ENCODE measurements at places on chromosomes 2 and 18. TPM values are rescaled to one million over a fixed set of nuclear protein-coding genes. Genes with fewer than 3 reads are reported as not detected.

Gene ALLC
- polyA plus RNA-seq: 0.13 TPM

- DNase-seq: no peak
Observed at GRCh38 chr2:45178854-45179253, 169.6 kb upstream of the SIX2 start.

DNA sequence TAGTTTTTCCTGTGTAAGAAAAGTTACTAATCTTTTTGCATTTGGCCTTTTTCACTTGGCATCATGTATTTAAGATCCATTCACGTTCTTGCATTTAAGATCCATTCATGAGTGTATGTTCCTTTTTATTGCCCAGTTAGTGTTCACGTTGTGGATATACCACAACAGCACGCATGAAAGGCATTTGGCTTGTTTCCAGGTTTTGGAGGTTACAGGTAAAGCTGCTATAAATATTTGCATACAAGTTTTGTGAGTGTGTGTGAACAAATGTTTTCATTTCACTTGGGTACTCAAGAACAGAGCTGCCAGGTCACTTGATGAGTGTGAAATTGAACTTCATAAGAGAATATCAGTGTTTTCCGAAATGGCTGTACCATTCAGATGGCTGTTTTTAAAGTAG, 121.2 kb downstream of the CCBE1 start:
- DNase-seq: no peak

DNA sequence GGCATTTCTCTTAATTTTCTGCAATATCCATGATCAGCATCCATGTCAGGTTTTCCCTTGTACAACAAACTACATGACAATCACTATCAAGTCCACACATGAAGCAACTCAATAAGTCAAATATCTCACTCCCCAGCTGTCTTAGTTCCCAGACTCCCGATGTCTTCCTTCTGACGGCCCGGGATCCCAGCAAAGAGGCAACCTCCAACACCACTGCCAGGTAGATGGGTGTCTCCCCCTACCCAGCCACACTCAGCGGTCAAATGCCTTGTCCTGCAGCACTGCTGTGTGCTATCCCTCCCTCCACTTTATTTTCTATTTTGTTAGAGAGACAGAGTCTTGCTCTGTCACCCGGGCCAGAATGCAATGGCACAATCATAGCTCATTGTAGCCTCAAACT, 23.3 kb downstream of the TRABD2A start:
- no peak for DNase-seq

Gene INHBB
- not detected for polyA plus RNA-seq

Gene PIGN
- 30.3 TPM for polyA plus RNA-seq

GRCh38 chr18:39341129-39341528, 1775.5 kb upstream of the CELF4 start:
- DNase-seq: no peak

DNA sequence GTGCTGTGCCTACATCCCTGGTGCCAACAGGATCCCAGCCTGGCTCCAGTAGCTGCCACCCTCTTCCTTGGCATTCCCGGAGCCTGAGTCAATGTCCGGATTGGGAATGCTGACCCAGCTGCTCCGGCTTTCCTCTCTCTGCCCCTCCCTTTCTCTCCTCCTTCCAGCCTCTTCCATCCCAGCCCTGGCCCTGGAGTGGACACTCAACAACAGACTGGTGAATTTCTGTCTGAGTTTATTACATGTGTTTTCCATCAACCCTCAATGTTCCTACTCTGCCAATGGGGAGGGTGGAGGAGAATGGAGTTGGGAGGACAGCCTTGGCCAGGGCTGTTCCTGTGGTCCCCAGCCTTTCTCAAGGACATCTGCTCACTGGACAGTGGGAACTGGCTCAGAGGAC, 917 bp upstream of the PRKAG3 start:
- no peak for DNase-seq

GRCh38 chr2:235984552-235984951, 183.6 kb downstream of the GBX2 start:
- no peak for DNase-seq

Gene OBSL1
- polyA plus RNA-seq: 136 TPM

DNA sequence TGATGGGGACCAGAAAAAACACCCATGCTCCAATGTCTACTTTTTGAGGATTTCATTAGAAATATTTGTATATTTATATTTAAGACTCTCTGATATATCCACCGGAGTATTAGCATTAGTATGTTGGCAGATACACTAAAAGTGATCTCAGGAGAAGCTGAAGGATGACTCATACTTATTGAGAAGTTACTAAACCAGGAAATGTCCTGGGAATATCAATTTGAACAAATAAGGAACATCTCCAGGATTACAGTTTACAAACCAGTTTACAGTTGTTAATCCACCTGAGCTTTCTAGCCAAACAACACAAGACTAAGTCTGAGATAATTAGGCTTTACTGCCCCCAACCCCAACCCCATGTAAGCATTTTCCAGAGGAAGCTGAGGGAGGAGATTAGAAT, 16.1 kb upstream of the DPP4 start:
- no peak for DNase-seq

DNA sequence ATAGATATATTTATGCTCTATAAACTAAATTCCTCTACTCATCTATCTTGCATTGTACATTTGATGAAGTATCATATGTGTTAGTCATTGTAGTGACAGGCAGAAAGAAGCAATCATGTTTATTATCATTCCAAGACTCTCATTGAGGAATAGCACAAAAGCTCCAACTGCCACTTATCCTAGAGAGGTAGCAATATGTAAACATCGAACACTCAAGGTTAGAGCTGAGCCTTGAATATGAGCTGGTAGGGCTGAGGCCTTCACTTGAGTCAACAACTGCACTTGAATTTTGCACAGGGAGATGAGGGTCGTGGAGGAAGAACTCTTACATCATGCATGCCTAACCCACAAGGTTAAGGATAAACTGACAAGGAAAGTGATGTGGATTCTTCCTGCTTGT, 900.9 kb downstream of the CPS1 start:
- no peak for DNase-seq

- no peak for DNase-seq
Observed at GRCh38 chr18:10061566-10062140, 147.8 kb downstream of the VAPA start.

GRCh38 chr18:9117980-9118841, 15.7 kb downstream of the NDUFV2 start:
- DNase-seq: no peak

Gene NPC1
- polyA plus RNA-seq: 25.3 TPM

GRCh38 chr2:55051026-55051866, 995 bp upstream of the RTN4 start:
- peak; percentile 50 for DNase-seq

GRCh38 chr2:136291871-136292270, 173.9 kb upstream of the CXCR4 start:
- DNase-seq: no peak

DNA sequence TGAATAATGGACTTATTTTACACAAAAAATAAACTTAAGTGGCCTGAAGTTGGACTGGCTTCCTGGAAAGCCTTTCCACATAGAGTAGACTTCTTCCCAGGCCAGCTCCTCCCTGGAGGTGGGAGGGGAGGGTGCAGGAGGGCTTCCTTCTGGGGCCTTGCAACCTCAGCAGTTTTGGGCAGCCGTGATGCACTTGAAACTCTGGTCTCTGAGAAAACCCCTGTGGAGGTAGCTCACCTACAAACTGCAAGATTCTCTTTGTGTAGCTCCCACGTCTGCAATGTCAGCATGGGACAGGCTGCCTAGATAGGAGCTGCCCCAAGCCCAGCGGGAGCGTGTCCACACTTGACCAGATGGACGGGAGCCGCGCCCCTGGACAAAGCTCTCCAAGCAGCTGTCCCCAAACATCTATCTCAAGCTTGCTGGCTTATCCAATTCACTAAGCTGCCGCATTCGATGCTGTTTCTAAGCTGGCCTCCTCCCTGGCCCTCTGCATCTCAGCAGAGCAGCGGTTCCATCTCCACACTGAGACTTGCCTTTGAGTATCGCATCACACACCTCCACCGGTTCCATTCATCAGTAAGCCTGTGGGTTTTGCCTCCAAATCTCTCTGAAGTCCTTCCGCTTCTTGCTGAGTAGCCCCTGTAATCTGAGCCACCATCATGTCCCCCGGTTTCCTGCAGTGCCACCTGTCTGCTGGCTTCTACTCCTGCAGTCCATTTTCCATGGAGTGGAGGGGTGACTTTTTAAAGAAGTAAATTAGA, 1.6 kb upstream of the LPIN1 start:
- no peak for DNase-seq

GRCh38 chr2:53004413-53004812, 763.2 kb upstream of the CHAC2 start:
- no peak for DNase-seq

Gene CROCC2
- polyA plus RNA-seq: 0.10 TPM

Gene EGR4
- not detected for polyA plus RNA-seq

Gene NOP58
- 137 TPM for polyA plus RNA-seq

Gene IL18R1
- polyA plus RNA-seq: 3.2 TPM

GRCh38 chr18:42929181-42929580, 186.3 kb downstream of the RIT2 start:
- DNase-seq: no peak

DNA sequence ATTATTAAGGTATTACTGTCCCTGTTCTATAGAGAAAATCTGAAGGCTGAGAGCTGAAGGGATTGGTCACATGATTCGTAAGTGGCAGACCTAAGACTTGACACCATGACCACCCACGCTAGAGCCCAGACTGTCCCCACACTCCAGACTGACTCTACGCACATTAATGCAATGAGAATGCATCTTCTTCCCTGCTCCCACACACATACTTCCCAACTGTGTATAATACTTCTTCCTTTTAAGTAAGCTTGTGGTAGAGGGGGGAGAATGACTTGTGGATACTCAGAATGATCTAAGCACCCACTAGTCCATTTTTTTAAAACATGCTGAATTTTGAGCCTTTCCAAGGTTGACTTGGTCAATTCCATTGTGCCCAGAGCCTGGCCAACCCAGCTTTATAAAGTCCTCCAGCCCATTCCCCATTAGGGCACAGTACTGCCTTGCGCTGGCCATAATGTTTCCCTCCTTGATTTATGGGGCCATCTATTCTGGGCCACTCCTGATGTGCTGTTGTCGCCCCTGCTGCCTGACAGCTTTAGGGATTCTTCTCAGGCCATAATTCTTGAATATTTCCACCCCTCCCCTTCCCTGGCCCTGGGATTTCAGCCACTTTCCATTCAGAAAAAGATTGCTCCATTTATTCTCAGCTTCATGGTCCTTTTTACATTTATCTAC, 28.7 kb downstream of the ALK start:
- DNase-seq: no peak

DNA sequence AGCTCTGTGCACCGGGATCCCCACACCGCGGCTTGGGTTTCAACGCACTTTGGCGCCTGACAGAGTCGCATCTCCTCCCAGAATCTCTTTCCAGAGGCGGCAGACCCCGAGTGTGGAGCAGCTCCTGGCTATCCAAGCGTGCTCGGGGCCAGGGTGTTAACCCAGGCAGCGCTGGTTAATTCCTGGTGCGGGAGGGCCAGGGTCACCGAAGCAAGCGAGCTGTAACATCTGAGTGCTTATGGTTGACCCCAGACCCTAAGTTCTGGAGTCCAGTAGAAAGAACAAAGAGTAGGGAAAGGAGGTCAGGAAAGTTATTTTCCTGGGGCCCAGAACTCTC, 566 bp upstream of the OSR1 start:
- no peak for DNase-seq

GRCh38 chr2:44770221-44771195, 171.0 kb upstream of the SIX3 start:
- DNase-seq: no peak

Gene SPATA3
- not detected for polyA plus RNA-seq

Gene KANSL3
- 70.6 TPM for polyA plus RNA-seq

Gene TEKT4
- 0.20 TPM for polyA plus RNA-seq

GRCh38 chr2:9250091-9250490, 43.5 kb downstream of the ASAP2 start:
- no peak for DNase-seq

DNA sequence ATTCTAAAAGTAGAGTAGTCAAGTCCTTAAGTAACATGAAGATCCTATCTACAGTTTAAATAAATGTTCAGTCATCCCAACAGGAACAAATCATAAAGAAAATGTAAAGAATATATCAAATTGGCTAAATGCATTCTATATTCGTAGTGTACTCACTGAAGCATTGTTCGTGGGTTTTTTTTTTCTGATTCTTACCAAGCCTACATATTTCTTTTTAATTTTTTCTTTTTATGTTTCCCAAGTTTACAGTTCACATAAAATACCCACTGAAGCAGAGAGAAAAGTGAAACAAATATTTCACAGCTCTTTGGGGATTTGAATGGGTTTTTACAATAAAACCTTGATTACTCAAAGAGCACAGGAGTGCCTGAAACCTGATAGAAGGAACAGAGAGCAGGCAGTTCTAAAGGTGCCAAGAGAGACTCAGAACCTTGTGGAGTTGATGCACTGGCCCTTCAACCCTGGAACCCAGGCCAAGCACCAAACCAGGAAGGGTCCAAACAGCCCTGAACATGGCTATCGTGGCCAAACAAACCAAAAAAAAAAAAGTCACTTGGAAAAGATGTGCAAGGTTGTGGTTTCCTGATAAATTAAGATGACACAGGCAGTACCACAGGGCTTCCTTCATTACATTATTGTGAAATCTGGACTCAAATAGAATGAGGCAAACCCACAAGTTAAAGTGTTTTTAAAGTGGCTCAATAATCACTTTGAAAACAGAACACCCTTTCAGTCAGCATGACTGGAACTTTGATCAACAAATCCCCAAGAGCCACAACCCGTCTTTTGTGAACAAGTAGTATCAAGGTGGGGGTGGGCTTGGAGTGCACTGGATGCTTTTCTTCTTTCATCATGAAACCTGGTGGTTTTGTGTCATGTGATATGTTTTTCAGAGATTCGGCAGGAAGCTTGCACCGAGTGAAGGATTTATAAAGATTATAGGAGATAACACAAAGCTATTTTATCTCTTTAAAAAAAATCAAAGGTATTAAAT, 245.0 kb upstream of the FN1 start:
- no peak for DNase-seq

GRCh38 chr18:51852681-51853080, 487.3 kb upstream of the DCC start:
- DNase-seq: peak; percentile 19

Measured in left kidney (tissue), 8 donors.